ENCODE measurements at places on chromosomes 12 and 14.

GRCh38 chr14:93037351-93037750 lies 78.4 kb downstream of the ITPK1 start:
- no peaks in the 10 kb centered on the region for H3K4me1 ChIP-seq
- no peaks in the 10 kb centered on the region for H3K27me3 ChIP-seq
- DNase-seq: no peak
- H3K4me3 ChIP-seq: no peak overlapping the region
- H3K27ac ChIP-seq: no peak overlapping the region
- H3K36me3 ChIP-seq: no peaks in the 10 kb centered on the region

DNA sequence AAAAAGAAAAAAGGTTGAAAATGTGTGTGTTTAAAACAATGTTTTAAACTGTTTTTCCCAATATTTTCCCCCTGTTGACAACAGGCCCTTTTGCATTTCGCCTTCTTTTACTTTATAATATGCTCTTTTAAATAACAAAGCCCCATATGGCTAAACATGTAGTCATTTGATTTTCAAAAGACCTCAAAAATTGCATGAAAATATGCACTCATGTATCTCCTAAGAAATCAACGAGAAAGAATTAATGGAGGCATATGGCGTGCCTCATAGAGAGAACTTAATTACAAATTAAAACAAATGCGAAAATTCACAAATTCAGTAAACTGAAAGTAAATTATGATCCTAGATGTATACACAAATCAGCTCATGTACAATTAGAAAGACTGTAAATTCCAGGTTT lies 202.6 kb upstream of the FOXN3 start:
- H3K27ac ChIP-seq: peak overlapping the region; percentile 73
- H3K27me3 ChIP-seq: no peaks in the 10 kb centered on the region
- no peak for DNase-seq
- H3K36me3 ChIP-seq: no peaks in the 10 kb centered on the region

GRCh38 chr12:57603815-57604453 lies 690 bp upstream of the DTX3 start:
- H3K36me3 ChIP-seq: peaks cover 37% of the 10 kb centered on the region
- H3K4me1 ChIP-seq: peaks cover 21% of the 10 kb centered on the region

- no peaks in the 10 kb centered on the region for H3K4me1 ChIP-seq
- DNase-seq: no peak
- no peaks in the 10 kb centered on the region for H3K27me3 ChIP-seq
Measured at GRCh38 chr14:92963301-92964123, 40.6 kb downstream of the CHGA start.

- H3K4me3 ChIP-seq: no peak overlapping the region
- no peaks in the 10 kb centered on the region for H3K36me3 ChIP-seq
- H3K27ac ChIP-seq: no peak overlapping the region
- no peaks in the 10 kb centered on the region for H3K27me3 ChIP-seq
- H3K4me1 ChIP-seq: peaks cover 16% of the 10 kb centered on the region
Measured at GRCh38 chr12:116654226-116654743, 83.6 kb downstream of the SPRING1 start.

- no peak overlapping the region for H3K4me3 ChIP-seq
- H3K27ac ChIP-seq: no peak overlapping the region
- no peaks in the 10 kb centered on the region for H3K27me3 ChIP-seq
- no peak for DNase-seq
Measured at GRCh38 chr14:33014710-33015109, 76.0 kb downstream of the NPAS3 start.

DNA sequence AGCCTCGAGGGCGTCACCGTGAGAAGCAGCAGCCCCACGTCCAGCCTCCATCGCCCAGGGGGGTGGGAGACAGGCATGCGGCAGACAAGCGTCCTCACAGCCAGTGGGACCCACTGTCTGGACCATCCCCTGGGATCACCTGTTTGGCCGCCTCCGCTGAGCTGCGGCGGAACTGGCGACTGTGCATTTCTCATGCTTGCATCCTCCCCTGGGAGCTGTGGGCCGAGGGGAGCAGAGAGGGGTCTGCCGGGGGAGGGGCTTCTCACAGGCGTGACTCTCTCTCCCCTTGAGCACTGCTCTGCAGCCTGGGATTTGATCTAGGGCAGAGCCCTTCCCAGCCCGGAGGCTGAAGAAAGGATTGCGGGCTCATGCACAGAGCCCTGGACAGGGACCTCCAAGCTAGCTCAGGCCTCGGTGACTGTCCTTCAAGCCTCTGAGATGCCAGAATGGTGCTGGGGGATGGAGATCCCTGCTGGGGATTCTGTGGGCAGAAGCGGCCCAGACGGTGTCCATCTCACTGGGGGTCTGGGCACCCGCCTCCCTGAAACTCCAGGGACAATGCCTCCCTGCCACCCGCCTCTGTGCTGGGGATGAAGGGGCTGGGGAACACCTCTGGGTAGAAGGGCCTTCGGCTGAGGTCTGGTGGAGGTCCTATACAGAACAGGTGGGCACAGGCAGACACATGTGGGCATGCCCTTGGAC lies 61.1 kb downstream of the PRIMA1 start:
- H3K36me3 ChIP-seq: no peaks in the 10 kb centered on the region
- H3K4me1 ChIP-seq: no peaks in the 10 kb centered on the region
- H3K4me3 ChIP-seq: no peak overlapping the region
- H3K27ac ChIP-seq: no peak overlapping the region
- DNase-seq: no peak

GRCh38 chr14:75554482-75554881 lies 23.9 kb upstream of the FLVCR2 start:
- no peak overlapping the region for H3K4me3 ChIP-seq
- H3K36me3 ChIP-seq: no peaks in the 10 kb centered on the region
- no peaks in the 10 kb centered on the region for H3K4me1 ChIP-seq

DNA sequence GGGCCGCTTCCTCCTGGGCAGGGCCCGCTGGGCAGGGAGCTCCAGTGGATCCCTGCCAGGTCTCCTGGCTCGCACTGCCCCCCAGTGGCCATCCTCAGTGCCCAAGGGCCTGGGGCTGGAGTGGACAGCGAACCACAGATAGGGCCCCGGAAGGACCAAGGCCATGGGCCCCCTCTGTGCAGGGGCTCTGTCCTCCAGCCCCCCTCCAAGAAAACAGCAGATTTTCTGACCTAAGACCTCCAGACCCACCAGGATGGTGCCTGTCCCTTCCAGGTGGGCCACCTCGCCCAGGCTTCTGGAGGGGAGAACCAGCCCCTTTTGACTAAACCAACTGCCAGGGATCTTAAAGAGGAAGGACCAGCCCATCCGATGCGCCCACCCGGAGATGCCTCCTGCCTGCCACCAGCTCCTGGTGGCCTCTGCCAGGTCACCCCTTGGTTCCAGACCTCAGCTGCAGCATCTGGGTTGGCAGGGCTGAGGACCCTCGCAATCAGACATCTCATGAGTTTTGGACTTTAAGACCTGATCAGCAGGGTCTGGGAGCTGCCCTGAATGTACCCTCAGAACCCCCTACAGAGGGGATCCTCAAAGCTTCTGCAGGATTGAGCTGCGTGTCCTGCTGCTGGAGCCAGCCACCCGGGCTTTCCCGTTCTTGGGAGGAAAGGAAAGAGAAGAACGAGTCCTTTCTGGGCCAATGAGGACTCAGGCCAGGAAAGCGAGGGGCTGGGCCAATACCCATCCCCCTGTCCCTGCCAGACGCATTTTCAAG lies 325.8 kb upstream of the DIO3 start:
- DNase-seq: peak; percentile 66
- no peaks in the 10 kb centered on the region for H3K36me3 ChIP-seq
- no peak overlapping the region for H3K4me3 ChIP-seq
- peaks cover 31% of the 10 kb centered on the region for H3K4me1 ChIP-seq

DNA sequence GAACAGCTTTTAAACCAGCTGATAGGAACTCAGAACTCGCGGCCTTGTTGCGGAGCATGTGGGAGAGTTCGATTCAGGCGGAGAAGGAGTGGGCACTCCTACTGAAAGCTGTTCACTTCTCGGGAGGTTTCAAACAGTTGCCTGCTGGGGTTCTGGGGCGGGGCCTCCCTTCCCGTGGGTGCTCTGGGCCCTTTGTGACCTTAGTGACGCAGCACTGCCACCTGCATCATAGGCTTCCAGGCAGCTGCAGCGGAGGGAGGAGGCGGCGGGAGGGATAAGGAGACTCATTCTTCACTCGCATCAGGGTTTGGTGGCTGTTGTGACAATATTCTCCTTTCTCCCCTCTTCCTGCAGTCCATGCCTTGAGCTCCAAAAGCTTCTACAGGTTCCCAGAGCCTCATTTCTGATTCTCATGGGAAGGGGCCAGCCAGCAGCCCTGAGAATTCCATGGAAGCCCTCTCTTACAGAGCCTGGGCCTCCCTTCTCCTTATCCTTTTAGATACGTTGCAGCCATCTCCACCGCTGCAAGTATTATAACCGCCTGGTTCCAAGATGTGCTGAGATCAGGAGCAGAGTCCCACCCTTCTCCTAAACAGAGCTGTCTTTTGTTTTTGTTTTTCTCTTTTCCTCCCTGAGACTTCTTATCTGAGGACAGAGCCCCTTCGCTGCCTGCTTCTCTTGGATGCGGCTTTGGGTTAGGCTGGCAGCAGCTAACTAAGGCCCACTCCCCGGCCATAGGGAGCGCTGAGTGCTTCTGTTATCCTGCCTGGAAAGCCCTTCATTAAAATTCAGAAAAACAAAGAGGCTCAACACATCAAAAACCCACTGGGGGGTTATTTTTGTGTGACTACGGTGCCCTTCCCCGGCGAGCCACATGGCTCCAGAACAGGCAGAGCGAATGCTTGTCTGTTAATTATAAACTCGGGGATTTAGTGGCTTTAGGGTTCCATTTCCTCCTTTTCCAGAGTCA lies 67.6 kb upstream of the GPATCH2L start:
- no peaks in the 10 kb centered on the region for H3K27me3 ChIP-seq
- no peak overlapping the region for H3K4me3 ChIP-seq
- no peak overlapping the region for H3K27ac ChIP-seq
- no peaks in the 10 kb centered on the region for H3K4me1 ChIP-seq
- DNase-seq: no peak

GRCh38 chr14:31286456-31287293 lies 79.1 kb upstream of the HECTD1 start:
- no peak for DNase-seq
- no peak overlapping the region for H3K27ac ChIP-seq
- H3K27me3 ChIP-seq: no peaks in the 10 kb centered on the region
- no peaks in the 10 kb centered on the region for H3K36me3 ChIP-seq
- no peak overlapping the region for H3K4me3 ChIP-seq
- H3K4me1 ChIP-seq: no peaks in the 10 kb centered on the region

DNA sequence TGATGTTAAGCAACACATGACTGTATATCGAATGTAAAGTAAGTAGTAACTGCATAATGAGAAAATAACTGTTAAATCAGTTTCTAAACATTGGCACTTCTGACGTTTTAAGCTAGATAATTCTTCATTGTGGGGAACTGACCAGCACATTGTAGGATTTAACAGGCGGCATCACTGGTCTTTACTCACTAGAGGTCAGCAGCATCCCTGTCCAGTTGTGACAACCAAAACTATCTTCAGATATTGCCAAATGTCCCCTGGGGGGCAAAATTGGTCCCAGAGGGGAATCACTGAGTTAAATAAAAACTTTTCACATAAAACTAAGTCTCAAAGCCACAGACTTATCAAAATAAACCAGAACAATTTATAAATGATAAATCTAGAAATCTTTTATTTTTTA lies 65.3 kb downstream of the BLTP3B start:
- no peaks in the 10 kb centered on the region for H3K27me3 ChIP-seq
- H3K4me3 ChIP-seq: no peak overlapping the region
- peaks cover 28% of the 10 kb centered on the region for H3K36me3 ChIP-seq
- no peaks in the 10 kb centered on the region for H3K4me1 ChIP-seq

DNA sequence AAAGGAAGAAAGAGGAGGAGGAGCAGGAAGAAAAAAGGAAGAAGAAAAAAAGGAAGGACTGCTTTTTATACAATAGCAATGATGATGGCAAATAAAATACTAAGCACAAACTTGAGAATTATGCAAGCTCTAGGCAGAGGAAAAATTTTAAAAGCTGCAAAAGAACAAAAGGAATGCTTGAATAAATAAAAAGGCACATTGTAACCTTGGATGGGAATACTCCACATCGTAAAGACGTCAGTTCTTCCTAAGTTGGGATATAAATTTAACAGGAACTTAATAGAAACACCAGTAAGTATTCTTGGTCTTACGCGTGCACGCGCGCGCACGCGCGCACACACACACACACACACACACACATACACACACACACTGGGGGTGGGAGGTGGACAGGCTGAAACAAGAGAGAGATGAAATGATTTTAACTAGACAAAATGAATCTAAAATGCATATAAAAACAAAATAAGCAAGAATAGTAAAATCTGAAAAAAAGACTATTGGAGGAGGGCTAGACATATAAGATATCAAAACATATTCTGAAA lies 43.0 kb downstream of the SERPINA3 start:
- H3K27ac ChIP-seq: no peak overlapping the region
- H3K27me3 ChIP-seq: no peaks in the 10 kb centered on the region
- no peak for DNase-seq
- H3K4me3 ChIP-seq: no peak overlapping the region
- H3K4me1 ChIP-seq: no peaks in the 10 kb centered on the region

GRCh38 chr14:51449681-51450080 lies 202.0 kb upstream of the FRMD6 start:
- no peaks in the 10 kb centered on the region for H3K36me3 ChIP-seq
- H3K27me3 ChIP-seq: no peaks in the 10 kb centered on the region
- no peak for DNase-seq
- H3K4me1 ChIP-seq: no peaks in the 10 kb centered on the region

GRCh38 chr14:104103446-104104075 lies 18.1 kb downstream of the ASPG start:
- H3K27me3 ChIP-seq: no peaks in the 10 kb centered on the region
- H3K4me3 ChIP-seq: no peak overlapping the region
- no peaks in the 10 kb centered on the region for H3K36me3 ChIP-seq
- H3K4me1 ChIP-seq: no peaks in the 10 kb centered on the region
- no peak overlapping the region for H3K27ac ChIP-seq

- no peak overlapping the region for H3K27ac ChIP-seq
- DNase-seq: no peak
- H3K4me3 ChIP-seq: no peak overlapping the region
- peaks cover 7% of the 10 kb centered on the region for H3K4me1 ChIP-seq
Measured at GRCh38 chr14:75222208-75222701, 45.8 kb upstream of the TMED10 start.

- no peaks in the 10 kb centered on the region for H3K27me3 ChIP-seq
- DNase-seq: no peak
- no peak overlapping the region for H3K4me3 ChIP-seq
- H3K36me3 ChIP-seq: no peaks in the 10 kb centered on the region
Measured at GRCh38 chr14:54085841-54086240, 129.2 kb upstream of the BMP4 start.

DNA sequence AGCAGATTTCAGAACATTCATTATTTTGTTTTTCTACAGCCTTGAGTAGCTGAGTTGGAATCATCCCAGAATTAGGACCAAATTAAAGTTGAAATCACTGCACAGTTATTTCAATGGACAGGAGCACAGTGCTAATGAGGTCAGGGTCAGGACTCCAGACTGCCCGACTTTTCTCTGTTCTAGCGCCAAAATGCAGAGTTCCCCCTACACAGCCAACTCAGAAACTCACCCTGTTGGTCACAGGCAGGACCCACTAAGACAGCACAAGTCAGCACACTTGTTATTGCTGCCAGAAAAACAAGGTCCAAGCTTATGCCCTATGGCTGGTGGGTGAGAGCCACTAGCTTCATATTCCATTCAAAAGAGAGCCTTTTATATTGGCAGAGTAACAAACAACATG lies 198.1 kb upstream of the KRR1 start:
- H3K4me1 ChIP-seq: peaks cover 28% of the 10 kb centered on the region
- DNase-seq: no peak
- H3K27ac ChIP-seq: no peak overlapping the region
- no peaks in the 10 kb centered on the region for H3K27me3 ChIP-seq
- H3K36me3 ChIP-seq: no peaks in the 10 kb centered on the region
- H3K4me3 ChIP-seq: no peak overlapping the region
